ENCODE measurements at places on chromosomes 12 and 14.

- no peak for DNase-seq
These were observed 15.2 kb upstream of the CLIP1 start for GRCh38 chr12:122437656-122438121.

DNA sequence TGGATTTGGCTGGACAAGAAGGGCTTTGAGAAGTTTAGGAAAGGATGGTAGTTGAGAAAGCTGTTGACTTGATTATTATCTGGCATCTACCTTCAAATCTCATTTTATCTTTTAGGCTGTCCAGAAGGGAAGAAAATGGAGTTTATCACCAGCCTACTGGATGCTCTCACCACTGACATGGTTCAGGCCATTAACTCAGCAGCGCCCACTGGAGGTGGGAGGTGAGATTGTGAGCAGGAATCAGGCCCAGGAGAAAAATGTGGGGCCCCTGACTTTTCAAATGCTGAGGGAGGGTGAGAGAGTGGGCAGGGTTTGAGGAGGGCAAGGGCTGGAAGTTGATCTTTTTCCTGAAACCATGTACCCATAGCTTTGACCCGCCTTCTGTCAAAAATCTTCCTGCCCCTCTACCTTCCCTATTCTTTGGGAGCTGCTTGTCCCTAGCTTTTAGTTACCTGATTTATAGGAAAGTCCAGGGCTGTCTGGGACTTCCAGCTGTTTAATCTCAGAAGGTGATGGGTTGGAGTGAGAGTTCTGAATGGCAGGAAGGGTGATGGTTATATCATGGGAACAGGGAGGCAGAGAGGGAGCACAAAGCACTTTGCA, 134.2 kb downstream of the SMOC1 start:
- peak; percentile 70 for DNase-seq

DNA sequence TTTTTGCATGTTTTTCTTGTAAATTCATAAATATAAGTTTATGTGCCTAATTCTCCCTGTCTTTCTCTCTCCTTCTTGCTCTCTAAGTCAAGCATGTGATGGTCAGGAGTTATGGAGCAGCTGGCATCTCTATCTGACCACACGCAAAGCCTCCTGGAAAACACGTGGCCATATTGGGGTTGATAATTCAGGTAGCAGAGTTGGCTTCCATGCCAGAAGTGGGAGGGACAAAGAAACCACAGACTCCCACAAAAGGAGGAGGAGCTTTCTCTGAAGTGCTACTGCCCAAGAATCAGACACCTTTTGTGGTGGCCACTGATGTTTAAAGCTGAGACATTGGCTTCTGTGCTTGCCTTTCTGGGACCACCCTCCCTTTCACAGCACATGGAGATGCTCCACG, 517.6 kb upstream of the TMEM132C start:
- DNase-seq: no peak

DNA sequence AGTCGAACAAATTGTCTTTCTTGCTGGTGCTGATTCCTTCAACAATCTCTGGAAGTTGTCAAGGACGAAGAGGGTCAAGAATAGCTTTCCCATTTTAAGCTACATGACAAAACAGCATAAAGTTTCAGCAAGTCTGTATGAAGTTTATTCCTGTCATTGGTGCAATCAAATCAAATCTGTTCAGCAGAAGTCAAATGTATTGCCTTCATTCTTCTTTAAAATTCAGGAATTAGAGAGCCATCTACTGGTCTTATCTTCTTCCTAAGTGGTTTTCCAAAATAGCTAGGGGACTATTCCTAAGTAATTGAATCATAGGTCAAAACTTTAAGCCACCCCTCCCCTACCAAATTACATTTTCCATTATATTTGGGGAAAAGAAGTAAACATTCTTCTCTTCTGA, 990.2 kb downstream of the GALC start:
- no peak for DNase-seq

GRCh38 chr12:72612171-72612570, 340.0 kb downstream of the TRHDE start:
- no peak for DNase-seq

GRCh38 chr14:92793709-92794546, at the start of gene GOLGA5:
Gene GOLGA5 (plus strand): TSS chr14:92794305. CDS start chr14:92797438, 3,133 bp downstream.
- DNase-seq: peak; percentile 100

DNA sequence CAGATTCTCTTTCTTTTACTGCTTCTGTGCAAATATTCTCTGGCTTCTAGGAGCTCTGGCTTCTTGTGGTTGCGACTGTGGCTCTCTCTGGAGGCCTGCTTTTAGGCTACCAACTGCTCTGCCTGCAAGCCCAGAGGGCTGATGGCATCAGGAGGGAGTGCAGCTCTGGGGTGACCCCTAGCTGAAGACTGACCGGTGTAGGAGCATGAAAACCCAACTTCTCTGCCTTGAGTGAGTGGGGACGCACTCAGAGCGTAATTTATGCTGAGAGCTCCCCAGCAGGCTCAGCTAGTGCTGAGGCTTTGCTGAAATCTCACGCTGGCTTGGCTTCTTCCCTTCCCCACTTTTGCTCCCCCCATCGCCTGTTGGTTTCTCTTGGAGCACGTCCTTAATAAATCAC, 29.9 kb upstream of the RBM19 start:
- no peak for DNase-seq

- DNase-seq: no peak
These were observed 91.8 kb upstream of the EEA1 start for GRCh38 chr12:93020631-93021597.

GRCh38 chr12:67082221-67082620, 186.9 kb upstream of the CAND1 start:
- DNase-seq: no peak

DNA sequence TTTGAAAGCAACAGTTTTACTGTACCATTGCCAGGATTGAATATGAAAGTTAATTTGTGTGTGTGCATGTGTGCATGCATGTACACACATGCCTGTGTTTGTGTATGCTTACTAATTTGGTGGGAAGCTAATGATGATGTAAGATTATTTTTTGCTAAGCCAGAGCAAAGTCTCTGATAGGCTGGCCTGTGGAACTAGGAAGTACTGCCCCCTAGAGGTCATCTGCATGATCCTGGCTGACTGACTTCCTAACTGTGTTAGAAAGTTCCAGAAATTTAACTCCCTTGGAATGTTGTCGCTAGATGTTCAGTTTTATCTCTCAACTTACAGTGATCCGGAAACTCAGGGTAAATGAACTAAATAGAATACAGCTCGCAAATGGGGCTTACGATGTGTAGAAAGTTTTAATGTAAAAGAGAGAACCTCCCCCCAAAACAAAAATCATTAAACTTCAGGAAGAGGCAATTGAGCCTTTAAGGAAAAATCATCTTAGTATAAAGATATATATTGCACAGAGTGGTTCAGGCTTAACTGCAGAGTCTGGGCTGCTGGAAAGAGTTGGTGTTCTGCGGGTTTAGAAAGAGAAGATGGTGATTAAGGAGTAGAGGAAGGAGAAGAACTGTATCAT, 34.3 kb upstream of the SLC38A1 start:
- peak; percentile 46 for DNase-seq

GRCh38 chr14:52366796-52367315, 52.7 kb downstream of the PTGER2 start:
- no peak for DNase-seq

DNA sequence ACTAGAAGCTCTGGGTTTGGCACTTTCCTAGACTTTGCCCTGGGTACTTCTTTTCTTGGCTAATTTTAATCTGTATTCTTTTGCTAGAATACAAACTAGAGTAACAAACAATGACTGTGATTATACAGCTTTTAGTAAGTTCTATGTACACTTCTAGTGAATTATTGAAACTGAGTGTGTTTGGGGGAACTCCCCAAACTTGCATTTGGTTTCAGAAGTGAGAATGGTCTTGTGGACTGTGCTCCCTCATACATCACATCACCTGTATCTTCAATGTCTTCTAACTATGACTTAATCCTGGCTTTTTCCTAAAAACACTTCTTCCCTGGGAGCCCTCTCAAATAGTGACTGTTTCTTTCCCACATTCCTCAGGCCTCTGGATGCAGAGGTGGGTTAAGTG, 23.6 kb upstream of the SSTR1 start:
- DNase-seq: no peak

DNA sequence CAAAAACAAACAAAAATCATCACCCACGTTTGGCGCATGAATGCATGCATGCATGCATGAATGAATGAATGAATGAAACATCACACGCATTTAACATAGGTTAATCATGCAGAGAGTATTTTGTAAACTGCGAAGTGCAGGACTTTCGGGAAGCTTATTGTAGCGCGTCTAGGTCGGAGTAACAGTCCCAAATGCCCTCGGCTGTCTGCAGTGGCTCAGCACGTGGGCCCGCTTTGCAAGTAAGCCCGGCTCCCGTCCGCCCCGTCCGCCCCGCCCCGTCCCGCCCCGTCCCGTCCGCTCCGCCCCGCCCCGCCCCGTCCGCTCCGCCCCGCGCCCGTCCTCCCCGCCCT, 263 bp upstream of the IFT81 start:
- no peak for DNase-seq

DNA sequence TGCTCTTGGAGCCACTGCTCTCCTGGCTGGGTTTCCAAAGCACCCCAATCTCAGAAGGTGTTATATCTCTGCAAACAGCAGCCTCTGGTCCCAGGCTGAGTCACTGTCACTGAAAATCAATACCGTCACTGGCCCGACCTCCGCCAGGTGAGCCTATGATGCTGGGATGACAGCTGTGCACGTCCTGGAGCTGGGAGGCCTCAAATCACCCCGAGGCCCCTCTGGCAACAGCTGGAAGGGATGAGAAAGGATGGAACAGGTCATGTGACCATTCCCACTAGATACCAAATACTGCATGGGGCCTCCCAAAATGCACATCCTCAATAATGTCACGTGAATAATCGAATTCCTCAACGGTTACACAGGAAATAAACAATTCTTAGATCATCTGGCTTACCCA, 190.8 kb downstream of the TTC7B start:
- no peak for DNase-seq

- peak; percentile 62 for DNase-seq
These were observed 12.2 kb downstream of the GPR84 start for GRCh38 chr12:54352022-54352531.

- DNase-seq: no peak
These were observed 28.0 kb downstream of the POLE start for GRCh38 chr12:132659146-132659545.

GRCh38 chr14:100900837-100901390, 2.6 kb downstream of the RTL1 start:
- peak; percentile 42 for DNase-seq

DNA sequence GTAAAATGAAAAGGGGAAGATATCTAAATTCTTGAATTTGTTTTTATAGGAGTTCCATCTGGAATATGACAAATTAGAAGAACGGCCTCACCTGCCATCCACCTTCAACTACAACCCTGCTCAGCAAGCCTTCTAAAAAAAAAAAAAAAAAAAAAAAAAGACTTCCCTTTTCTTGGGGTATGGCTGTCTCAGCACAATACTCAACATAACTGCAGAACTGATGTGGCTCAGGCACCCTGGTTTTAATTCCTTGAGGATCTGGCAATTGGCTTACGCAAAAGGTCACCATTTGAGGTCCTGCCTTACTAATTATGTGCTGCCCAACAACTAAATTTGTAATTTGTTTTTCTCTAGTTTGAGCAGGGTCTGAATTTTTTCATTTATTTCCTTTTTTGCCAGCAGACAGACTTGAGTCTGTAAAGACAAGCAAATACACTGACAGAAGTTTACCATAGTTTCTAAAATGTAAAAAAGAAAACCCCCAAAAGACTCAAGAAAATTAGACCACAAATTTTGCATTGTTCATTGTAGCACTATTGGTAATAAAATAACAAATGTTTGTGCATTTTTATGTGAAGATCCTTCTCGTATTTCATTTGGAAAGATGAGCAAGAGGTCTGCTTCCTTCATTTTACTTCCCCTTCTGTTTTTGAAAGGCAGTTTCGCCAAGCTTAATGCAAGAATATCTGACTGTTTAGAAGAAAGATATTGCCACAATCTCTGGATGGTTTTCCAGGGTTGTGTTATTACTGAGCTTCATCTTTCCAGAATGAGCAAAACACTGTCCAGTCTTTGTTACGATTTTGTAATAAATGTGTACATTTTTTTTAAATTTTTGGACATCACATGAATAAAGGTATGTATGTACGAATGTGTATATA, 12.1 kb upstream of the KCNMB4 start:
- DNase-seq: no peak

GRCh38 chr14:92173668-92174067, 51.9 kb downstream of the CPSF2 start:
- DNase-seq: no peak

DNA sequence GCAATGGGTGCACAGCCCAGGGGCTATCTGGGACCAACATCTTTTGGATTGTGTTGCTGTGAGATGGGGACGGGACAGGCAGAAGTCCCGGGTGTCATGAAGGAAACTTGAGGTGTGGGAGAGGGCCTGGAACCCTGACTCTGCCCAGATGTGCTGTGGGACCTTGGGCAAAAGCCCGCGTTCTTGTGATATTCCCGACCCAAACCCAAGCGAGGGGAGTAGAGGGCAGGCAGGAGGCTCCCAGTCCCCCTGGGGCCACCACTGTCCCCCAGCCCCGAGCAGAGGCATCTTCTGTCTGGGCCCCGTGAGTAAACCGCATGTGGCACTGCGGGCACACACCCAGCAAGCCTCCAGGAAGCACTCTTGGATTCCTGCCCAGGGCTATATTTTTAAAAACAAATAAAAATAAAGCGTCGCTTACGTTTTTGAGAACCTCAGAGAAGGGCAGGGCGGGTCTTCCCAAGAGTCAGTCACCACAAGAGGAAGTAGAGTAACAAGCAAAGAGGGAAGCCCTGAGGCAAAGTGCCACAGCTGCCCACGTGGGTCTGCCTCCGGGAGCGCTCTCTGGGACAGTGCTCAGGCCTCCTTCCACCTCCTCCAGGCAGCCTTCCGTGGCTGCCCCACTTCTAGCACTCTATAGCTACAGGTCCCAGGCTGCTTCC, 39.5 kb downstream of the BEGAIN start:
- no peak for DNase-seq

GRCh38 chr14:83883732-83884131, 1646.2 kb upstream of the FLRT2 start:
- DNase-seq: no peak

- DNase-seq: no peak
These were observed 168.4 kb upstream of the AVPR1A start for GRCh38 chr12:63319386-63319785.

- no peak for DNase-seq
These were observed 23.6 kb upstream of the USP44 start for GRCh38 chr12:95574799-95575452.

- no peak for DNase-seq
These were observed 8.3 kb downstream of the MAP4K5 start for GRCh38 chr14:50524060-50524459.

- DNase-seq: no peak
These were observed 170.6 kb upstream of the MDGA2 start for GRCh38 chr14:47846008-47846407.

GRCh38 chr12:29073631-29074239, 75.3 kb upstream of the FAR2 start:
- DNase-seq: no peak

- no peak for DNase-seq
These were observed 299.6 kb downstream of the PCNX1 start for GRCh38 chr14:71206766-71207371.

DNA sequence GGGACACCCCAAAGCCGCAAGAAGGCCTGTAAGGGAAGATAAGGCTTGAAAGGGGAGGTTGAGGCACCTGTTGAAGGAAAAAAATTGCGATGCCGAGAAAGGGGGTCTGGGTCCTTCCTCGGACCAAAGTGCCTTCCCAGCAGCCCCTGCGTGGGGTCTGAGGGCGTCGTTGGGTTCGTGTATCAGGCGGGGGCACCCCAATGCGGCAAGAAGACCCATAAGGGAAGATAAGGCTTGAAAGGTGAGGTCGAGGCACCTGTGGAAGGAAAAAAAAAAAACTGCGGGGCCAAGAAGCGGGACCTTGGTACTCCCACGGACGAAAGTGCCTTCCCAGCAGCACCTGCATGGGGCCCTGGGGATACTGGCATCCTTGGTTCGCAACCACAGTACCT, 277.5 kb downstream of the ALG10 start:
- no peak for DNase-seq

- DNase-seq: no peak
These were observed 676.1 kb upstream of the TMEM132C start for GRCh38 chr12:127590868-127591267.

All from activated T-cell treated with anti-CD3 and anti-CD28 coated beads, Interleukin-2, amount 50 U/mL, for 48 hours (primary cell).